NCI-H1092 (cell line): ENCODE measurements at places on chromosomes 3 and 15.

DNA sequence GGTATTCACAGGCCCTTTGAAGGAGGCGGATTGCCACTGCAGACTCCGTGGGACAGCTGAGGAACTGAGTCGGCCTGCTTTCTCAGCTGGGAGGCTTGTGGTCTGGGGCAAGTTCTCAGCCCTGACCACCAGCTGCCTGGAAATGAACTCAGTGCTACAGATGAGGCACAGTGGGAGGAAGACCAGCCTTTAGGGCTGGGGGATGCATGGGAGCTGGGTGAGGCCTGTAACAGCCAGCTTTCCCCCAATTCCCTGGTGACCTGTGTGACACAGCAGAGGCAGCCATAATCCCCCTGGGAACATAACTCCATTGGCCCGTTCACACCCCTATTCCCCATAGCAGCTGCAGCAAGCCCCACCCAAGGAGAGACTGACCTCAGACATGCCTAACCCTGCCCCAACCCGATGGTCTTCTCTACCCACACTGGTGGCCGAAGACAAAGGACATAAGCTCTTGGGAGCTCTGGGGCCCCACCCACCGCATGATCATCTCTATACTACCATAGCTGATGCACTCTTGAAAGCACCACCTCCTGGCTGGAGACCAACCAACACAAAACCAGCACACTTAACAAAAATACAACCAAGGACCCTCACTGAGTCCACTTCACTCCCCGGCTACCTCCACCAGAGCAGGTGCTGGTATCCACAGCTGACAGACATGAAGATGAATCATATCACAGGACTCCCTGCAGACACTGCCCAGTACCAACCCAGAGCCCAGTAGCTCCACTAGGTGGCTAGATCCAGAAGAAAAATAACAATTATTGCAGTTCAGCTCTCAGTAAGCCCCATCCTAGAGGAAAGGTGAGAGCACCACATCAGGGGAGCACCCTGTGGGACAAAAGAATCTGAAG lies 24.9 kb downstream of the ZMAT3 start:
- DNase-seq: no peak

GRCh38 chr3:18946524-18946923 lies 201.8 kb upstream of the KCNH8 start:
- DNase-seq: no peak

- DNase-seq: no peak
These were observed 34.1 kb downstream of the MB21D2 start for GRCh38 chr3:192883512-192883911.

- no peak for DNase-seq
These were observed 178.1 kb downstream of the OPA1 start for GRCh38 chr3:193771011-193771652.

GRCh38 chr15:87207990-87208580 lies 1048.5 kb downstream of the NTRK3 start:
- no peak for DNase-seq

DNA sequence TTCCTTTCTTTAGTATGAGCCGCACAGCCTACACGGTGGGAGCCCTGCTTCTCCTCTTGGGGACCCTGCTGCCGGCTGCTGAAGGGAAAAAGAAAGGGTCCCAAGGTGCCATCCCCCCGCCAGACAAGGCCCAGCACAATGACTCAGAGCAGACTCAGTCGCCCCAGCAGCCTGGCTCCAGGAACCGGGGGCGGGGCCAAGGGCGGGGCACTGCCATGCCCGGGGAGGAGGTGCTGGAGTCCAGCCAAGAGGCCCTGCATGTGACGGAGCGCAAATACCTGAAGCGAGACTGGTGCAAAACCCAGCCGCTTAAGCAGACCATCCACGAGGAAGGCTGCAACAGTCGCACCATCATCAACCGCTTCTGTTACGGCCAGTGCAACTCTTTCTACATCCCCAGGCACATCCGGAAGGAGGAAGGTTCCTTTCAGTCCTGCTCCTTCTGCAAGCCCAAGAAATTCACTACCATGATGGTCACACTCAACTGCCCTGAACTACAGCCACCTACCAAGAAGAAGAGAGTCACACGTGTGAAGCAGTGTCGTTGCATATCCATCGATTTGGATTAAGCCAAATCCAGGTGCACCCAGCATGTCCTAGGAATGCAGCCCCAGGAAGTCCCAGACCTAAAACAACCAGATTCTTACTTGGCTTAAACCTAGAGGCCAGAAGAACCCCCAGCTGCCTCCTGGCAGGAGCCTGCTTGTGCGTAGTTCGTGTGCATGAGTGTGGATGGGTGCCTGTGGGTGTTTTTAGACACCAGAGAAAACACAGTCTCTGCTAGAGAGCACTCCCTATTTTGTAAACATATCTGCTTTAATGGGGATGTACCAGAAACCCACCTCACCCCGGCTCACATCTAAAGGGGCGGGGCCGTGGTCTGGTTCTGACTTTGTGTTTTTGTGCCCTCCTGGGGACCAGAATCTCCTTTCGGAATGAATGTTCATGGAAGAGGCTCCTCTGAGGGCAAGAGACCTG lies 13.2 kb downstream of the GREM1 start:
- DNase-seq: no peak

GRCh38 chr3:113468539-113468938 lies 27.2 kb upstream of the CFAP44 start:
- no peak for DNase-seq

DNA sequence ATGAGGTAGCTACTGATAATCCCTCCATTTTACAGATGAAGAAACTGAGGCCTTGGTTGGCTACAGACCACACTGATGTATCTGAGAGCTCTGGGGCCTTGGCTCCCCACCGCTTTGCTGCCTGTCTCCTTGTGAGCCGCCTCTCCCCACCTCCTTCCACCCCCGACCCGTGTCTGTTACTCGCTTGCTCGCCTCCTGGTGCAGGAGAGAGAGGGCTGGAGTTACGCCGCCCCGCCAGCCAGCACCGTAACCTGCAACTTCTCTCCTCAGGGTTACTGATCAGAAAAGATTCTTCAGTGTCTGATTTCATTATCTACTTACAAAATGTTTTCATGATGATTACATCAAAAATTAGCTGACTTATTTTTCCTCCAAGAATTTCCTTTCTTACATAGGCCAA lies 34.1 kb downstream of the TM2D3 start:
- no peak for DNase-seq

- DNase-seq: no peak
These were observed 512 bp downstream of the LARP6 start for GRCh38 chr15:70853318-70853972.

GRCh38 chr3:66858656-66859381 lies 139.3 kb upstream of the KBTBD8 start:
- no peak for DNase-seq

DNA sequence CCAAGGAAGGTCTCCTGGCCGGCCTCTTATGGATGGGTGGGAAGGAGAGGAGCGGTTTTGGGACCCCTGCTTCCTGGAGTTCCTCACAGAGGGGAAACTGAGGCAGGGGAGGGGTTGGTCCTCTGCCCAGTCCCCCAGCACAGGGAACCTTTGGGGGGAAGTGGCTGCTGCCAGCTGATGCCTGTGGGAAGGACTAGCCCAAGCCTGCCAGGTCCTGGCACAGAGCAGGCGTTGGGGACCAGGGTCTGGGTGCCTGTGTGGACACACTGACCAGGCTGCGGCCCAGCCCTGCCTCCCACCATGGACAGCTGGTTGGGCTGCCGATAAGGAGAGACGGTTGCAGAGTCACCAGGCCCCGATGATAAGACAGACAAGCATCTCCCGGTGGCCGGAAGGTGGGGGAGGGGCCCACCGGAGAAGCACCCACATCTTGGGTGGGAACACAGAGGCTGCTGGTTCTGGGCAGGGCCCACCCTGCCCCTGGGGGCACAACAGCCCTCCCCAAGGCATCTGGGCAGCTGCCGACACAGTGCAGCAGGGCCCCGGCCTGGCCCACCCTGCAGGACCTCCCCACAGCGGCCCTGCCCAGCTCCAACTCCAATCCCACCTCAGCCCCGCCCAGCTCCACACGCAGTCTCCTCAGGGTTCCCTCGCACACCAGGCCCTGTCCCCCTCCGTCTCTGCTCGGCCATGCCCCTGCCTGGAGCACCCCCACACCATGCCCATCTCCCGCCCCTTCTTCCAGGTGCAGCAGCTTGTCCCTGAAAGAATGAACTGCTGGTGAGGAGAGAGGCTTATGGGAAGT lies 50.7 kb downstream of the DNAJB8 start:
- DNase-seq: no peak

DNA sequence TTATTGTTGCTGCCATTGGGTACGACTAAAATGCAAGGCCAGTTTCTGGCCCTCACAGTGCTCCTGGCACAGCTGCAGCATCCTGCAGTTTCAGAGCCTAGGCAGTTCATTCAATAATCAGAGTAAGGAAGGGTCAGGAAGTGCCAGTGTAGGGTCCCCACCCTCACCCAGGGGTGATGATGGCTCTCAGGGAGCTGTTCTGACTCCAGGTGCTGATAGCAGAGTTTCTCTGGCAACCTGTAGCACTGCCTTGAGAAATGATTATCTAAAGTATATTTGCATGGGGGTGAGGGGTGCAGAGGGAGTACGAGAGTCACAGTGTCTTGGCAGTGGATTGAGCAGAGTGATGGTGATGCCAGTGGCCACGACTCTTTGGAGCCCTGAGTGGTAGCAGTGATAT lies 15.5 kb upstream of the IL16 start:
- DNase-seq: no peak

DNA sequence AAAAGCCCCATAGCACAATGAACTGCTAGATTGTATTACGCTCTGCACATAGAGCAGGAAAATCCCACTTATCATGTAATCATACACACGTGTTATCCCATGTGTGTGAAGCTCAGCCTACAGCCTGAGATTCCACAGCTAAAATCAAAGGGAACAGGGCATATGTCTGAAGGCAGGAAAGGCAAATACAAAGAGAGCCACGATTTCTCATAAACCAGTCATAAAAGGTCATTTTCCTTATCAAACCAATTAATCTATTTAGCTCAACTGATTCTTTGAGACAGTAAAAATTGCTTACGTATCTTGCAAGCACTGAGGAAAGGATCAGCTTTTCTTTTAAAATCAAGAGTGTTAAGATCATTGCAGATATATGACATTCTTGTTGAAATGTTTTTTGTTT lies 199.5 kb upstream of the TBL1XR1 start:
- DNase-seq: no peak

DNA sequence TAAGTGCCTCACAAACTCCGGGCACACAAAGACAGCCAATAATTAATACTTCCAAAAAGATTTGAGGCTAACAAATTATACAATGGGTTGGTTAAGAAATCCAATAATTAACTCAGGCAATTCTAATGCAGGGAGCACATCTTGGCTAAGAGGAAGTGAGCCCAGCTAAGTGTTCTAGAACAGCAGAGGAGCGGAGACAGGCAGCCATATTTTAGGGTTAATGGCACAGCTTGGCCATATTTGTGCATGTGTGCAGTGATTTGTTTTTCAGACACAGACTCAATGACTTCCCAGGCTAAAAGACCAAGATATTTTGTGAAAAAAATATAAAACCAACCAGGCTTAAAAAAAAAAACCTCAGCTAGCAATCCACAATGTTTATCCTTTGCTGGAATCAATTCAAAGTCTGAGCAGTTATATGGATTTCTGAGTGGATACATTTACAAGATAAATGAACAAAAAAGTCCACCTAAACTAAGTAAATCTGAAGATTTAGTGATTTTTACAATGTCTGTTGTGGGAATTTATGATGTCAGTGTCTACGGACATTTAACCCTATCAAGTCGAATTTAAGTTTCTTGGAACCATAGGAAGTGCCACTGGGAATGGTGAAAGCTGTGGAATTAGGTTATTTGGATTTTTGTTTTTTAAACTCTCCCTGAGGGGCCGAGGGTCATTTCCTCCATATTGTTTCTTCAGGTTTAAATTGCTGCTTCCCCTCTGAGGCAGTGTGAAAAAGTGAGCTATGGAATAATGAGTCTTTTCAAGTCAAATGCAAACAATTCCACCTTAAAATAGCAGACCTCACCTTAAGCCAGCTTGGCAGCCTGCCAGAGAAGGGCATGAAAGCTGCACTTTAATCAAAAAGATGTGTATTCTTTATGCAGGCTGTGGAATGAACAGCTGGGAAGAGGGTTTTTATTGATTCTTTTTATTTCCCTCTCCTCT lies 413.7 kb upstream of the TBL1XR1 start:
- DNase-seq: peak; percentile 68

DNA sequence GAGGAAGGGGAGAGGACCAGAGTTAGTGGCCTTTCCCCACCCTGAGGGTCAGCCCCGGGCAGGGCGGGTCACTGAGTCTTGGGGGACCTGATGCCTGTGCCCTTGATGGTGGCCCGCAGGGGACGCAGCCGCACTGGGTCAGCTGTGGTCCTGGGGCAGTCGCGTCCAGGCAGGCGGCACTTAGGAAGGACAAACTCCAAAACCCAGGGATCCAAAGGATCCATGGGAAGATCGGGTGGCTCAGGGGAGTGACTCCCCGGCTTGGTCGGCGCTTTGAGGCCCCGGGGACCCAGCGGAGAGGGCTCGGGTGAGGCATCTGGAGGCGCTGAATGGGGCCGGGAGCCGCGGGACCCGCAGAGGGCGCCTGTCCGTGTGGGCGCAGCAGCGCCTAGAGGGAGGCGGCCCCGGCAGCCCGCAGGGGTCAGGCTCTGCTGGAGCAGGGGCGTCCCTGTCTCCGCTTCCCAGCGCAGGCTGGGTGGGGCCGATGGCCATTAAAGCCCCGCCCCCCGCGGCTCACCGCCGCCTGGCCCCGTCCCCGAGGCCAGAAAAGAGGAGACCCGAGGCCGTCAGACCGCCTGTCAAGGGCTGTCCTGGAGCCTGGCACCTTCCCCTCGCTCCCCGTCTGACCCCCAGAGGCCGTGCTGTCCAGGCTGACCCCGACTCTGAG lies 17.5 kb downstream of the CIDEC start:
- DNase-seq: no peak

- DNase-seq: no peak
These were observed 78.3 kb upstream of the TBC1D5 start for GRCh38 chr3:17820704-17821103.

DNA sequence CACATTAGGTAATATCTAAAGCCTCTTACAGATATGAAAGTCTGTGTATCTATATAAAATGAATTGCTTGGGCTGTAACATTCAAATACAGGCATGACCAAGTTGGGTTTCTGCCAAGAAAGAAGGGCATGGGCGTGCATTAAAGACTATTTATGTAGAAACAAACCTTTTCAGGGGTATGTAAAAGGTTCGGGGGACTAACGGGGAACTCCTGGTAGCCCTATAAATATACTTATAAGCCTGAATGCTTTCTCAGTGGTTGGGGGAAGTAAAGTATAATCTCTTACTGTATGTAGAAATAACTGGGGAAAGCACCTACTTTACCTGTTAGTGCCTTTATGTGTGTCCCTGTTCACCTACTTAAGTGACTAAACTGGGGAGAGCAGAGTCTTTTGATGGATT lies 154.5 kb upstream of the TBL1XR1 start:
- DNase-seq: no peak
